Stomach (tissue), 19 donors: ENCODE measurements at places on chromosomes 3 and 15. TPM values are rescaled to one million over a fixed set of nuclear protein-coding genes. Genes with fewer than 3 reads are reported as not detected.

Gene DISP2
- total RNA-seq = 0.29 TPM

DNA sequence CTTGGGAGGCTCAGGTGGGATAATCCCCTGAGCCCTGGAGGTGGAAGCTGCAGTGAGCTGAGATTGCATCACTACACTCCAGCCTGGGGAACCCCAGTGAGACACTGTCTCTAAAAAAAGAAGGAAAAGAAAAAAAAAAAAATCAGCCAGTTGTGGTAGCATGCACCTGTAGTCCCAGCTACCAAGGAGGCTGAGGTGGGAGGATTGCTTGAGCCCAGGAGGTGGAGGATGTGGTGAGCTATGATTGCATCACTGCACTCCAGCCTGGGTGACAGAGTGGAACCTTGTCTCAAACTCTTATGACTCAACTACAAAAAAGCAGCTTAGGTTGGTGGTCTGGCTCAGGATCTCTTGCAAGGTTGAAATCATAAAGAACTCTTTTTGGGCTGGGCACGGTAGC is 19.3 kb upstream of the GPX1 start:
- peaks cover 9% of the 10 kb centered on the region for H3K4me1 ChIP-seq
- no peak overlapping the region for H3K4me3 ChIP-seq
- no peak for DNase-seq
- no peak overlapping the region for H3K27ac ChIP-seq
- peaks cover 28% of the 10 kb centered on the region for H3K36me3 ChIP-seq

Gene MYO9A
- 39.6 TPM for total RNA-seq

Gene C3orf85
- 0.55 TPM for total RNA-seq

- no peaks in the 10 kb centered on the region for H3K27me3 ChIP-seq
- no peak overlapping the region for H3K27ac ChIP-seq
- no peaks in the 10 kb centered on the region for H3K36me3 ChIP-seq
- H3K4me1 ChIP-seq = no peaks in the 10 kb centered on the region
- no peak for DNase-seq
Observed at GRCh38 chr3:153749070-153749610, 372.1 kb upstream of the ARHGEF26 start.

Gene ENTPD3
- not detected for total RNA-seq

Gene NECTIN3
- total RNA-seq = 20.4 TPM

GRCh38 chr3:11282250-11283138 is 10.3 kb downstream of the ATG7 start:
- H3K36me3 ChIP-seq = peaks cover 24% of the 10 kb centered on the region
- H3K27me3 ChIP-seq = no peaks in the 10 kb centered on the region
- peaks cover 52% of the 10 kb centered on the region for H3K4me1 ChIP-seq
- DNase-seq = peak; percentile 86

DNA sequence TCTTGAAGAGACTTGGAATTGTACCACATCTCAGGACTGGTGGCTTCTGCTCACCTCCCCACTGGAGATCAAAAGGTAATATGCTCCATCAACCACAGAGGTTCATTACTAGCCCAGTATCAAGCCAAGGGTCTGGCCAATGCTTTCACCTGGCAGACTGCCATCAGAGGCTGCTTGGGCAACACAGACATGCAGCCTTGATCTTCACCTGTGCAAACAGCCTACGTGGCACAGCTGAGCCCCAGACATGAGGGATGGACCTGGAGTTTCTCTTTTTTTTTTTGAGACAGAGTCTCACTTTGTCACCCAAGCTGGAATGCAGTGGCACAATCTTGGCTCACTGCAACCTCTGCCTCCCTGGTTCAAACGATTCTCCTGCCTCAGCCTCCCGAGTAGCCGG is 105.6 kb upstream of the HES1 start:
- peaks cover 13% of the 10 kb centered on the region for H3K4me1 ChIP-seq
- H3K36me3 ChIP-seq = no peaks in the 10 kb centered on the region
- peak; percentile 74 for DNase-seq
- H3K27me3 ChIP-seq = peaks cover 6% of the 10 kb centered on the region
- peak overlapping the region; percentile 61 for H3K27ac ChIP-seq
- no peak overlapping the region for H3K4me3 ChIP-seq

GRCh38 chr3:156997351-156997750 is 162.6 kb downstream of the CCNL1 start:
- H3K4me3 ChIP-seq = no peak overlapping the region
- no peak for DNase-seq
- no peaks in the 10 kb centered on the region for H3K27me3 ChIP-seq
- no peak overlapping the region for H3K27ac ChIP-seq
- no peaks in the 10 kb centered on the region for H3K36me3 ChIP-seq

Gene CPLX3
- 57.8 TPM for total RNA-seq

- no peak overlapping the region for H3K27ac ChIP-seq
- no peaks in the 10 kb centered on the region for H3K36me3 ChIP-seq
- H3K4me3 ChIP-seq = no peak overlapping the region
- peaks cover 8% of the 10 kb centered on the region for H3K4me1 ChIP-seq
Observed at GRCh38 chr15:25879438-25879837, 16.3 kb upstream of the ATP10A start.

Gene PP2D1
- not detected for total RNA-seq
